ENCODE measurements at places on chromosomes 12 and 14.
A peak's percentile ranks its signal among the peaks of the same experiment; 100 is the strongest.

DNA sequence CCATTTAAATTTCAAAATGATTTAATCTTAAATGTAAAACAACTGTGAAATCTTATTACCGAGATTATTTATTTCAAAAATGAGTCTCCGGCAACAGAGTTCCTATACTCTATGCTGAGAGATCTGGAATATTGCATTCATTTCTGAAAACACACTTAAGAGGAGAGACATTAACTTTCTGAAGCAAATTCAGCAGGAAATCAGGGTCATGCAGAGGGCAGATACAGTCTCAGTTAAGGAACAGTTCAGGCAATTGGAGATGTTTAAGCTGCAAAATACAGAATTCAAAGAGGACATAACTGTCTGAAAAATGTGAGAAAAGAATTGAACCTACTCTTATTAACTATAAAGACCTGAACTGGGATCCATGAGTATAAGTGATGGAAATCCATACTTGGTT is 320.7 kb downstream of the PAWR start:
- no peak for DNase-seq

- DNase-seq: no peak
These were observed 47.7 kb upstream of the MBIP start for GRCh38 chr14:36367985-36368774.

DNA sequence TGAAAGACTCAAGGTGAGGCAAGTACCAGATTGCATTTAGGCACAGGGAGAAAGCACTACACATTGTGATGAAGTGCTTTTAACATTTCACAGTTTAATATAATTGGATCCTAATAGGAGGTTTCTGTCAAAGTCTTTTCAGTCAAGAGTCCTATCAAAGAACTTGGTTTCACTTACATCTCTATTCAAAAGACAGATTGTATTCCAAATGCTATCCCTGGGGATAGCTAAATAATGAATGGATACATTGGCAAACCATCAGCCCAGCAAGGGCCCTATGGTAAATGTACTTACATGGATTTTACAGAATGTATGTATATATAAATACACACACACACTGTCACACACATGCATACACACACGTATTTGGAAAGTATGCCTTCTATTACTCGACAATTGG is 655.5 kb upstream of the FLRT2 start:
- DNase-seq: no peak

DNA sequence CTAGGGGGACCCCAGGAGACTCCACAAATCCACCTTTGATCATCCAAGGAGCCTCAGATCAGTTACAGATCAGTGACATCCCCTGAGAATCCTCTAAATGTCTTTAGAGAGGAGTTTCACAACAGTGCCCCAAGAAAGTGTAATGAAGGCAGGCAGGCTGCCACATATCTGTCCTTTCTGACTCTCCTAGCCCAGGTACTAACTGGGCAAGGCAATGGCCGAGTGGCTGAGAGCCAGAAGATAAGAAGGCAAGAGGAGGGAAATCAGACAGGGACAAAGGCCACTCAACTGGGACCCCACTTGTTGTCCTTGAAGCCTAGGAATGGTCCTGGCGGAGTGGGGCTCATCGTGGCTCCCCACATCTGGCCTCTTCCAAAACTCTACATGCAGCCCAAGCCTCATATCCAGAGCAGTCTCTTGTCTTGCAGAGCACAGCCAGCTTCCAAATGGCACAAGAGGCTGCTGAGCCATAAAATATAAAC is 11.6 kb downstream of the ACTN1 start:
- no peak for DNase-seq

GRCh38 chr14:104885973-104886689 is 21.1 kb downstream of the CEP170B start:
- no peak for DNase-seq

- no peak for DNase-seq
These were observed 275.6 kb downstream of the AACS start for GRCh38 chr12:125340791-125341190.

GRCh38 chr12:5222011-5222461 is 178.4 kb downstream of the KCNA5 start:
- no peak for DNase-seq

GRCh38 chr14:33551963-33552362 is 398.9 kb downstream of the EGLN3 start:
- DNase-seq: no peak

DNA sequence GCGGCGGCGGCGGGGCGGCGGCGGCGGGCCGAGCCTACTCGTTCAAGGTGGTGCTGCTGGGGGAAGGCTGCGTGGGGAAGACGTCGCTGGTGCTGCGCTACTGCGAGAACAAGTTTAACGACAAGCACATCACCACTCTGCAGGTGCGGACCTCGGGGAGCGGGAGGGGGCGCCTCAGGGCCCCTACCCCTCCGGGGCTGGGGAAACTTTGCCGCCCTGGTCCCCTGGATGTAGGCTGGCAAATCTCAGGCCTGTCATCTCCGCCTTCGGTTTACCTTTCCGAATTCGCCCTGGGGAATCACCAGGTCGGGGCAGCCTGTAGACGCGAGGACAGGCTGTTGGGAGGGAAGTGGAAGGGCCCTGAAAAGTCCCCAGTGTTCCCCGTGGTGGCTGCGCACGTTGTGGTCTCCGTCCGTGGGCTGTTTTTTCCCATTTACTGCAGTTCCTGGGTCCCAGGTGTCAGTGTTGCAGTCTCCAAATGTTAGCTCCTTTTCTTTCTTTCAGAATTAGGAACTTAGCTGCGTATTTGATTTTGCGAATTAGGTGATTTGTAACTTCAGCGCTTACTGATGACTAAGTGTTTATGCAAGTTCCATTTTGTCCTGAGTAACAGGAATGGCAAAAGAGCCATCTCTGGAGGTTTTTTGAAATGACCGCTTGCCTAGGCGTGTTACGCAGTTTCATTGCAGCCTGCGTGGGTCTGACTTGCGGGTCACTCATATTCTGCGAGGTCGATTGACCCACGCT is 656 bp downstream of the RAB21 start:
- no peak for DNase-seq

GRCh38 chr12:8037046-8037663 is 4.6 kb downstream of the FOXJ2 start:
- DNase-seq: no peak

DNA sequence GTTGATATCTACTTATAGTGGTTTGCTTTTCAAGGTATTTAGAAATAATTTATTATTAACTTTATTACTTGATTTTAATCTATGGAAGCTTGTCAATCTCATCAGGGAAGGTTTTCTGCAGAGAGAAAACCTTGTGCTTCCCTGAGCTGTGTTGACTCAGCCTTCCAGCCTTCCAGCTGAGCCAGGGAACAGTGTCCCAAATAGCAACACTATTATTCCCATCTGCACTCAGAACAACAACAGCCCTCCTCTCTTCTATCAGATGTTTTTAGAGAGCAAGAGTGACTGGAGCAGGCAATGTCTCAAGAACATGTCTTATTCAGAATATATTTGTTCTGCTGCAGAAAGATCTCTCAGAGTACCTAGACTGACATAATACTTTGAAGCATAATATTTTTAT is 389.9 kb upstream of the GARIN6 start:
- DNase-seq: no peak

- DNase-seq: peak; percentile 70
These were observed 39.3 kb downstream of the CCDC177 start for GRCh38 chr14:69535230-69535848.

GRCh38 chr12:111166779-111167540 is 201.9 kb downstream of the PHETA1 start:
- no peak for DNase-seq

DNA sequence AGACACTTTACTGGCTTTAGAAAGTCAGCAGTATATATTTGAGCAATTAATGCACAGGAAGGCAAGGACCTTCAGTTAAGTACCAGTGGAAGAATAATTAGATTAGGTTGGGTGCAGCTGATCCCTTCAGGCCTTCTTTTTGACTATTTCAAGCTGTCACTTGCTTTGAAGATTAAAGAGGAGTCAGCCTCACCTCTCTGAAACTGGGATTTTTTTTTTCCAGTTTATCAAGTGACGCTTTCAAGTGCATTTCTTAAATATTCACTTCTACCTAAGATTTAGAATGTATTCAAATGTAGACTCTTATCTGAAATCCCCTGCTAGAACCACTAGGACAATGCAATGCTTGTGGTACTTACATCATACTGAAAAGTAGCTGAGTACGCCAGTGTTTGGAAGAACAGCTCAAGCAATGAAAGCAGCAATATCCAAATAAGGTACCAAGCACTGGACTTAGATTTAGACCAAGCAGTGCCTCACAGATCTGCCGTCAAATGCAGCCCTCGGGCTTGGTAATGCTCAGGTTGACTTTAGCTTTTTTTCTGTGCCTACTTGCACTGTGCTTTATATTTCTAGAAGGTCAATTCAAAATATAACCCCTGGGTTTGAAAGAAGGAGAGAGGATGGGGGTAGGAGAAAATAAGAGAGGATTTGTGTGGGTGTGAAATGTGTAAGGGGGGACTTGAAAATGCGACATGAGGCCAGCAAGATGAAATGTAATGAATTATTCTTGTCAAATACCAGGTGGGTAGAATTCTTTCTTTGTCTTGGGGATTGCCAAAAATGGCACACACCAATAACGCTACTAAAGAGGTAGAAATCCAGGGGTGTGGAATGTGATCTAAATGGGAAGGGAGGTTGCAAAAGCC is 3.7 kb upstream of the FERMT2 start:
- DNase-seq: no peak
